ENCODE measurements at places on chromosomes 12 and 14. TPM values are rescaled to one million over a fixed set of nuclear protein-coding genes. Genes with fewer than 3 reads are reported as not detected.

PTGER2 gene
- total RNA-seq = 1.1 TPM

- DNase-seq = no peak
Observed at GRCh38 chr14:23364164-23365035, 572 bp downstream of the EFS start.

DNA sequence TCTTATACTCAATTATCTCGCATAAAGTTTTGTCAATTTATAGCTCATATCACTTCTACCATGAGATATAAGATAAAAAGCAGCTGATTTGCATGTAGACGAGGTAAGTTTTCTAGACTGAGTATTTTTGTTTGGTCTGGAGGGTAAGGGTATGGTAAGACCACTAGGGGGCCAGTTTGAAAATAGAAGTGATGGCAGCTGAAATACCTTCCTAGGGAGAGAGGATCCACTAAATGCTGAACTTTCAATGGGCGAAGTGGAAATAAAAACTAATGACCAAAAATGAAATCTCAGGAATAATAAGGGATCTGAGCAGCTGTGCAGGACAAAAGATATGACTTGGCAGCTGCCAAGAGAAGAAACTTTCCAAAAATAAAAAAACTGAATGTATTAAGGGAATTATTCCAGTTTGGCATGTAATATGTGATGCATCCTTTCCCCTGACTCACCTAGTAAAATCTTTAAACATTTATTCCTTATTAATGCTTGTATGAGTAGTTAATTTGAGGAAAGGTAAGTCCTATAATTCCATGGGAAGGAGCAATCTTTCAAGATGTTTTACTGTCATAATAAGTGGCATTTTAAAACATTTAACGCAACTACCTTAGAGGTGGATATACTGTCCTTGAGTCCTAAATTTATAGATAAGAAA, 754.5 kb downstream of the C12orf50 start:
- no peak for DNase-seq

GRCh38 chr14:69928111-69928523, 48.9 kb downstream of the SMOC1 start:
- no peak for DNase-seq
